ENCODE measurements at places on chromosomes 4 and X.

- DNase-seq, result no peak
Observed at GRCh38 chr4:111681751-111682150, 463.5 kb upstream of the FAM241A start.

DNA sequence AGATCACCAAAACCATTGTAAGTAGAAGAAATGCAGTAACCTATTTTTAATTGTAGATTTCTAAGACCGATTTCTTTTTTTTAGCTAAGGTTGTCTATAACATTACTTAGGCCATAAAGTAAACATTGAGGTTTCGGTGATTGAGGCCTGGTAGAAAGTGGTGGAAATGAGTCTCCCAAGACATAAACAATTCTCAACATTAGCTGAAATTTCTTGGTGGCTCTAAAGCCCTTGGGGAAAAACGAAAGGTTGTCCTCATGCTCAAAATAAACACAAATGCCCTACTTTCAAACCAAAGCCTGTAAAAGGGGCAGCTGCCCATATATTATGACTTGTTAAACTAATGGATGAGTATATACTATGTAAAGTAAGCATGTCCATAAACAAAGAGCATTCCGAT is 98.8 kb downstream of the SCFD2 start:
- DNase-seq, result no peak

GRCh38 chr4:36178484-36178883 is 65.8 kb downstream of the ARAP2 start:
- no peak for DNase-seq

DNA sequence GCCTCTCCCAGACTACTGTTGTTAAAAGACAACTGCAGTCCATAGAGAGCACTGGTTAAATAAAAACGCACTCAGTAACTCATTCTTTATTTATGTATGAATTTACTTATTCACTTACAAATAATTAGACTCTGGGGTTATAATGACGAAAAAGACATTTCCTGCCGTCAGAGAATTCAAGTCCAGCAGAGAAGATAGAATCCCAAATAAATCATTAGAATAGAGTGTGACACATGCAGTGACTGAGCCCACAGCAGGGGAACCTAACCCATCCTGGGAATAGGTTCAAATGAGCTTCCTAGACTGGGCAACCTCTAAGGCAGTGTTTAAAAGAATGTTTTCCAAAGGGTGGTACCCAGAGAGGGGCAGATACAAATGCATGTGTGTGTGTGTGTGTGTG is 53.9 kb downstream of the FGFBP1 start:
- no peak for DNase-seq

Data from inflammatory macrophage treated with lipopolysaccharide for 1 hour (primary cell).